ENCODE measurements at places on chromosomes 5 and 9.
A peak's percentile ranks its signal among the peaks of the same experiment; 100 is the strongest.

- no peak for DNase-seq
Measured at GRCh38 chr5:172586125-172587060, 54.7 kb upstream of the NEURL1B start.

DNA sequence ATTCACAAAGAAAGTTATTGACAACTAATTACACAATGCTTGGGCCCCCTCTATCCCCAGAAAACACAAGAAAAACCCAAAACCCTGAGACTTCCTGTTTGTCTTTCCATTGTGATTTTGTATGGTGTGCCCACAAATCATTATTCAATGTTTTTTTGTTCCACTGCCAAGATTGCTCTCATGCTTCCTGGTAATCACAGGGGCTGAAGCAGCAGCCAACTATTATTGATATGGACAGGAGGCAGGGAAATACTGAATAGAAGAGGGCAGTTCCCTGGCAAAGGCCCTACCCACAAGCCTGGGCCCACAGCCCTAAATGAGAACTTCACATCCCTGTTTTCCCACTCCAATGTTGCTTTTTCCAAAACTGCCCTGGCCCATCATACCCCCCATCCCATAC, 21.5 kb upstream of the RFK start:
- no peak for DNase-seq

DNA sequence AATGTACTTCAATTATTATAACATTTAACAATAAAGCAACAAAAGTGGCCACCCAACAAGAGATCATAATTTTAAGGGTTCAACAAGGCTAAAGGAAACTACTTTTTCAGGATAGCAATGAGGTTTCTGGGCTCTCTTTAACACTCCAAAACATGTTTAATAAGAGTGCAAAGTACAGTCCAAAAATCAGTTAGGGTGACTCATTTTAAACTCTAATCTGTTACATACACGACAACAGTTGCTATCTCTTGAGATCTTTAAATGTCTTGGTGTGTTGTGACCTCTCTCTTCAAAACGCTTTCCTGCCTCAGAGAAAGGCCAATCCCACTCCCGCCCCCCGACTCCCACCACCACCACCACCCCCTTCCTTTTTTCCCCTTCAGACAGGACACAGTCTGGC, 11.5 kb downstream of the NFIB start:
- DNase-seq, result no peak

- no peak for DNase-seq
Measured at GRCh38 chr9:101026824-101027223, 1.7 kb upstream of the PLPPR1 start.

DNA sequence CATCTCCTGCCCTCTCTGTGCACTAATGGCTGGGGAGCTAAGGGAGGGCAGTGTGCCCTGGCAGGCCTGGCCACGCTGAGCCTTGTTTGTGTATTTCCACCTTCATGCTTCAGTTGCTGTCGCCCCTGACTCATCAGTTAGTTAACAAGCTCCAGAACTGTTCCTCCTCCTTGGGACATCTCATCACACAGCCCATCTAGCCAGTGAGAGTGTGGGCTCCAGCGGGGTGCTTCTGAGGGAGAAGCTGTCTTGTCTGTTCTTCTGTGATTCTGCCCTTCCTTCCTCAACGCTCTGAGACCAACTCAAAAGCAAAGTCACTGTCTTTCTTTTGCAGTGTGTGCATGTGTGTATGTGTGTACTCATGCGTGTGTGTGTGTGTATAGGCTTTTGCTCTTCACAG, 58.3 kb upstream of the CPEB4 start:
- DNase-seq, result peak; percentile 46

DNA sequence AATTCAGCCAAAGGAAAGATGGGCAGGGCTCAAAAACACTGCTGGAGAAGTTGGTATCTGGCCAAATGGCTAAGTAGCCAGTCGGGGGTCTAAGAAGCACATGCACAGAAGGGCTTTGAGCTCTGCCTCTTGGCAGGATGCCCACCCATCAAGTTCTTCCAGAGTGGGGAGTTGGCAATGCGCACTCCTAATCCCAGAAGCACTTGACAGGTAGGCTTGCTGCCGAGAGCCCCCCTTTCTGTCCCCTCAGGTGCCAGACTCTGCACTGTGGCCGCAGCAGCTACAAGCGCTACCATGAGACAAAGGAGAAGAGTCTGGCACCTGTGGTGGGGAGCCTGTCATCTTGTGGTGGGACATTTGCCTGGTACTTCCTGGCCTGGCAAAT, 252.9 kb upstream of the SLC24A2 start:
- DNase-seq, result no peak

DNA sequence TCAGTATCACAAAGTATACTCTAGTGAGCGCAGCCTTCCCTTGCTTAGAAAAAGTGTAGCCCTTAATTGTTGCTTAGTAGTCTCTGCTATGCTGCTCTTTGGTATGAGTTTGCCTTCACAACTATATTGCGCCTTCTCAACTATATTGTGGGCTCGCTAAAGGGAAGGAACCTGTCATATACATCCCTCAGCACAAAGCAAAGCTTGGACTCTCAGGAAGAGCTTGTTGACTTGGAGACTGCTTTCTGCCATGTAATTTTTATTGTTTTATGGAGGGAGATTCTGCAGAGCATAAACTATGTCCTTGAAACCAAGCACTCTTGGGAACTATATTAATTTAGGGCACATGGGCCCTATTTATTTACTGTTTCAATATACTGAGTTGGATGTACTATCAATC, 119.1 kb upstream of the HAPLN1 start:
- DNase-seq, result no peak

- no peak for DNase-seq
Measured at GRCh38 chr5:147387109-147387508, 122.8 kb downstream of the DPYSL3 start.

DNA sequence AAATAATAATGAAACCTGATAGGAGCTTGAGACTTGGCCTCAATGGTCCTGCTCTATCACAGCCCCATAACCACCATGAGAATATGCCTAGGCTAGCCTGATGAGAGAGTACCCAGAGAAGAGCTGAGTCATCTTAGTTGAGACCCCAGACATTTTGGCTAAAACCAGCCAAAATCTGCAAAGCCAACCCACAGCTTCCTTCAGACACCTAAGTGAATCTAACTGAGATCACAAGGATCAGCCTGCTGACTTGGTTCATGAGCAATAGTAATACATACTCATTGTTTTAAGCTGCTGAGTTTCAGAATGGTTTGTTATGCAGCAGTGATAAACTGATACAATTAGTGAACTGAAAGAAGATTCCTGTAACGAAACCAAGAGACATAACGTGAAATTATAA, 473.7 kb upstream of the PTGER4 start:
- no peak for DNase-seq
